Prostate gland (tissue), 2 donors: ENCODE measurements at places on chromosomes 16 and 17. TPM values are rescaled to one million over a fixed set of nuclear protein-coding genes. Genes with fewer than 3 reads are reported as not detected.

HOXB3 gene
- 7.8 TPM for total RNA-seq

CES1 gene
- 18.7 TPM for total RNA-seq

EIF3C gene
- 186 TPM for total RNA-seq

IL32 gene
- 13.5 TPM for total RNA-seq

STH gene
- not detected for total RNA-seq

CTRB2 gene
- not detected for total RNA-seq

SSTR5 gene
- total RNA-seq: 1.8 TPM

HOXB13 gene
- 78.7 TPM for total RNA-seq

TLCD3B gene
- total RNA-seq: 0.46 TPM

NCOR1 gene
- total RNA-seq: 123 TPM

AOC3 gene
- 57.7 TPM for total RNA-seq

GTF3C1 gene
- total RNA-seq: 233 TPM

DNA sequence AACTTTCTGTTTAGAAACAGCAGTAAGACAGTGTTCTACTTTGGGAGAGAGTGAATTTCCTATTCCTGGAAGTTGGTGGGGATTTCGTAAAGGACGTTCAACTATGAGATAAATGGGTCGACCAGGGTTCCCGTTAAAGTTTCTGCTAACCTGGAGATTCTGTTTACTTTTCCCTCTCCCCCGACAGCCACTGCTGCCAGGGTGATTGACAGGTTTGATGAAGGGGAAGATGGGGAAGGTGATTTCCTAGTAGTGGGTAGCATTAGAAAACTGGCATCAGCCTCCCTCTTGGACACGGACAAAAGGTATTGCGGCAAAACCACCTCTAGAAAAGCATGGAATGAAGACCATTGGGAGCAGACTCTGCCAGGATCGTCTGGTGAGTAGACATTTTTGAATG lies 1.3 kb downstream of the AATF start:
- DNase-seq: no peak

DNA sequence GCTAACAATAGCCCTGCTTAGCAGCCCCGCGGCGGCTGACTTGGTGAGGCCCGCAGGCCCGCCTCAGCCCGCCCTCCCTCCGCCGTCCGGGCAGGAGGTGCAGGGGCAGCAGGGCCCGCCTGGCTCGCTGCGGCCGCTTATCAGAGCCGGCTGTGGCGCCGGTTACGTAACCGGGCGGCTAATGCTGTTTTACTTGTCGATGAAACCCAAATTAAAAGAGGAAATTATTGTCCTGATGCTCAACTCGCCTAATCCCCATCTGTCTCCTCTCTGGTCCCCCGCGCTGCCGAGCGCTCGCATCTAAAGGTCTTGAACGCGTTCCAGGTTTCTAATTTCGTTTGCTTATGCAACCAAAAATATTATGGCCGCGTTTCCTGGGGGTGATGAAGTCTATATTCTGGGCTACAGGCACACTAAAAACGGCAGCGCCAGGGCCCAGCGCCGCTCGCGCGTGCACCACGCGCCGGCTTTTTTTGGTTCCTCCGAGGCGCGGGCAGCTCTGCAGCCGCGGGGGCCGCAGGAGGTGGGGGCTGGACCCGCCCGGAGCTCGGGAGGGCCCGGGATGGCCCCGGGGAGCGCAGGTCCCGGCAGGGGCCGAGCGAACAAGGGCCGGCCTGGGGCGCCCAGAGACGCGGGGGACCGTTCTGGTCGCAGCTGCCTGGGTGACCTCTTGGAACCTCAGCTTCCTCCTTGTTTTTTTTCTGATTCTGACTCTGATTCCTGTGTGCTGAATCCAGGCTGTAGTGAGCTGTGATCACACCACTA lies 65.2 kb upstream of the TOB1 start:
- DNase-seq: peak; percentile 61

GRCh38 chr17:67785504-67785903 lies 39.8 kb upstream of the BPTF start:
- DNase-seq: no peak

GRCh38 chr17:51537996-51538550 lies 277.7 kb downstream of the UTP18 start:
- no peak for DNase-seq

- DNase-seq: no peak
Observed at GRCh38 chr17:17512866-17513265, 16.7 kb upstream of the RASD1 start.

DNA sequence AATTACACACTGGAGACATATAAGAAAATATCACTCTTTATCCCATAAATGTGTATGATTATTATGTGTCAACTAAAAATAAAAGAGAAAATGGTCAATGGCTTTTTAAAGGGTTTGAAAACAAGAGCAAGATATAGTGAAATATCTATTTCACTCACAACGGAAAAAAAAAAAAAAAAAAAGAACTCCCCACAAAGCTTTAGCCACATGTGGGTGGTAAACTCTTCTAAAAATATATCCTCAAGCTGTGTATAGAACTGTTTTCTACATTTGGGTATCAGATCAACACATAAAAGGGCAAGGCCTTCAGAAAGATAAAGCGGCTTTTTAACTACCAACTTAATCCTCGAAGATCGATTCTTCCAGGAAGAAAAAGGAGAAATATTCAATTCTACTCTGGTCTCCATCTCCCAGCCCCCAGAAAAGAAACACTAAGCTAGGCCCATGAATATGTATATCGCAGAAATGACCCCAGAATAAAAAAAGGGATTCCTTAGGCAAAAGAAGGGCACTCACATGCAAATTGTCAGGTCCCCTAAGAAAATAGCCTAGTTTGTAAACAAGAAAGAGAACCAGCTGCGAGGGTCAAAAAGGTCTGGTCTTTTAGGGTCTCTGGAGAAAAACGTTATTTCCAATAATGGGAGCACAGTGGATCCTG lies 4.4 kb downstream of the LITAF start:
- no peak for DNase-seq

DNA sequence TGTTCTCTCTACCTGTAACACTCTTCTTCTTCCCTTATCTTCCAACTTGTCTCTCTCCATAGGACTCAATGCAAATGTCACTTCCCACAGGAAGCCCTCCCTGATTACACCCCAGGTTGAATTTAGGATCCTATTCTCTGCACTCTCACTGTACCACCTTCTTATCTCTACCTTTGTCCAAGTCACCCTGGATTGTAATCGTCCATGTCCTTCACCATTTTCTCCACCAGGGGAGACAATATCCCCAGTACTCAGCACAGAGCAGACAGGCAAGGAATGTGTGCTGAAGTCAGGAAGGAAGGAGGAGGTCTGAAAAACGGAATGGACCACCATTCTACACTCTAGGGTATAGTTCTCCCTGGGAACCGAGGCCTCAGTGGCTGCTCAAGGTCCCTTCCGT lies 14.2 kb downstream of the C16orf82 start:
- DNase-seq: no peak

- DNase-seq: no peak
Observed at GRCh38 chr17:73546114-73546513, 98.1 kb downstream of the SDK2 start.

DNA sequence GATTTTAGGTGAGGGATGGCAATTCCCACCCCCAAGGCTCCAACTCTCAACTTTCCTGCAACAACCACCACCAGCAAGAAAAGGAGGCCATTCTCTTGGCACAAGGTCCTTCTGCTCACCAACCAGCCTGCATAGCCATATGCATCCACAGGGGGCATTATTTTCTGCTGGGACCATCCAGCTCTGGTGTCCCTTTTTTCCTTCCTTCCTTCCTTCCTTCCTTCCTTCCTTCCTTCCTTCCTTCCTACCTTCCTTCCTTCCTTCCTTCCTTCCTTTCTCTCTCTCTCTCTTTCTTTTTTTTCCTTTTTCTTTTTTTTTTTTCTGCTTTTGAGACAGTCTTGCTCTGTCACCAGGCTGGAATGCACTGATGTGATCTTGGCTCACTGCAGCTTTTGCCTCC lies 21.1 kb upstream of the COX10 start:
- DNase-seq: no peak

- peak; percentile 68 for DNase-seq
Observed at GRCh38 chr17:61314368-61315078, 85.1 kb upstream of the TBX2 start.

- no peak for DNase-seq
Observed at GRCh38 chr17:7328840-7329373, at the start of gene NEURL4. NEURL4 (minus strand) TSS chr17:7329335; CDS start chr17:7329312, 23 bp downstream.

GRCh38 chr16:3999479-4000325 lies 116.5 kb downstream of the ADCY9 start:
- DNase-seq: no peak

DNA sequence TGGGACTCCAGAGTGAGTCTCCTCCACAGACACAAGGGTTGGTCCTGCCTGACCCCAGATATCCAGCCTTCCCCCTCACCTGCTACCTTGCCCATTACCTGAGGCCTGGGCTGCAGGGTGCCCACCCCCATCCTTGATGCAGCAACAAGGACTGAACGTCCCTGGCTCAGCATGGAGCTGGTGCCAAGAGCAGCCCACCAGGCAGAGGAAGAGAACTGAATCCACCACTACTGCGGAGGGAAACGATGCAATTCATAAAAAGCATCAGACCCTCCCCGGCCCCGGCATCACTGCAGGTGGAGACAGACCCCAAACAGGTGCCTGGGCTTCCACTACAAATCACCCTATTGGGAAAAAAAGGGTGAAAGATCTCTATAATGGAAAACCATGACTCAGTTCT lies 131.0 kb upstream of the TNRC6C start:
- DNase-seq: no peak

DNA sequence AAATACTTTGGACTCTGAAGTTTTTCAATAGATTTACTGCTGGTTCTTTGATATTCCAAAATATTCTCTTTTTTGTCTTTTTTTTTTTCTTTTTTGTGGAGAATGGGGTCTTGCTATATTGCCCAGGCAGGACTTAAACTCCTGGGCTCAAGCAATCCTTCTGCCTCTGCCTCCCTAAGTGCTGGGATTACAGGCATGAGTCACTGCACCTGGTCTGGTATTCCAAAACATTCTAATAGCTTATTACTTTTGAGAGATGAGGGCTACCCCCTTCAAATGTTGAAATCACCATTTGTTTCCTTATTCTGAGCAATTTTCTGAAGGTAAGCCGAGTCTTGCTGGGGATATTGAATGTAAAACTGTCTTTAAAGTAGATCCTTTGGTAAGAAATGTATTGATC lies 55.0 kb upstream of the TEX2 start:
- no peak for DNase-seq

DNA sequence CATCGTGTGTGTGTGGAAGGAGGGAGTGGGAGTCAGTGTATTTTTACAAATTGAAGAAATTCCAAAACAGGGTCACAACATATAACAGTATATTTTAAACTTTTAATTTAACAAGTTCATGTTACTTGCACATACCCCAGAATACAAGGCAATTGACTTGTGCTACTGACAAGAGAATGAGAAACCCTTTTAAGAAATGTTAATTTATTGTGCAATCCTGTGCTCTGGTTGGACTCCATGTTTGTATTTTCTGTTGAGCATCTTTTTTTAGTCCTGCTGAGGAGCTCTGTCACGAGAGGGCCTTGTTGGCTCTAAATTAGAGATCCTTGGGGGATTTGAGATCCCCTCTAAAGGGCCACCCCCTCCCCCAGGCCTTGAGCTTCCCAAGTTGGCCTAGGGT lies 1.1 kb upstream of the EMP2 start:
- DNase-seq: no peak

- no peak for DNase-seq
Observed at GRCh38 chr16:77064037-77064436, 127.0 kb upstream of the MON1B start.

GRCh38 chr17:74146196-74146595 lies 57.3 kb upstream of the RPL38 start:
- no peak for DNase-seq

GRCh38 chr17:42131981-42132432 lies 9.4 kb downstream of the HSPB9 start:
- no peak for DNase-seq

DNA sequence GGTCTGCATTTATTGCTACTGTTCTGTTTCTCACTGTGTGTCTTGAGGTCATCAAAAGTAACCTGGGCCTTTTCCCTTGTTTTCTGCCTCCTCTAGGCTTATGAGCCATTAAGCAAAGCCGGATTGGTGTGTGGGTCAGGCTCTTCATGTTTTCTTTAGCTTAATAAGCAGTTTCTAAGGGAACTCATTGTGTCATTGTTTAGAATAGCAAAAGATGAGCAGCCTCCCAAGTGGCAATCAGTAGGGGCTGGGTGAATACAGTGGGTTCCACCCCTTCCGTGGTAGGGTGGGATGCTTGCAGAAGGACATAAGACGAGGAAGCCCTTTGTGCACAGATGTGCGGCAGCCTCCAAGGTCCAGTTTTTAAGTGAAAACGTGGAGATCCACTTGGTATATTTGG lies 34.5 kb downstream of the ABCC1 start:
- DNase-seq: no peak

DNA sequence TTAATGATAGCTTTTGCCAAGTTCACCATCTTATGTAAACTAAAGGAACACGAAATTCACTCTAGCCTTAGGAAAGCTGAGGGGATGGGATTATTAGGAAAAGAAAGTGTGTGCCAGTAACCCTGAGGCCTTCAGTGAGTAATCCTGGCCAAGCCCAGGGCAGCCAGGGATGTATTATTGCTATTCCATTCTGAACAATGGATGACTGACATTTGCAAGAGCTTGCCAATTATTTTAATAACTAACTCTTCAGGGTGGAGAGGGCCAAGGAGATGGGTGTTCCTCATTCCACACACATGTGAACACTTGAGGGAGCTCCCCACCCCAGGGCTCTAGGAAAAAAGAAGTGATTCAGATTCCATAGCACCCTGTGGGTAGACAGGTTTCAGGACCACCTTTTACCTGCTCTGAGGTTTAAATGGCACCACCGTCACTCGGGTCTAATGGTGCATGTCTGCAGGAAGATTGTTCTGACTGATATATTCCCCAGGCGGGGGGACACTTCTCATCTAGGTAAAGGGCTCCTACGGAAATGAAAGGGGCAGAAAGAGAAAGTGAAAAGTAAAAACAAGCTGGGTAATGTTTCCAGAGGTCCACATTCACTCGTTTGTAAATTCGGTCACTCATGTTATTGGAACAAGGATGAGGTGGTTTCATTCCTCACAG lies 41.5 kb downstream of the TK2 start:
- DNase-seq: peak; percentile 81

GRCh38 chr17:82495844-82496528 lies 23.5 kb upstream of the FOXK2 start:
- no peak for DNase-seq

GRCh38 chr16:86874141-86874540 lies 295.8 kb downstream of the FOXL1 start:
- DNase-seq: no peak
